ENCODE measurements at places on chromosomes 1 and 21.

GRCh38 chr1:65525266-65526048, 105.0 kb downstream of the LEPR start:
- DNase-seq, result no peak

DNA sequence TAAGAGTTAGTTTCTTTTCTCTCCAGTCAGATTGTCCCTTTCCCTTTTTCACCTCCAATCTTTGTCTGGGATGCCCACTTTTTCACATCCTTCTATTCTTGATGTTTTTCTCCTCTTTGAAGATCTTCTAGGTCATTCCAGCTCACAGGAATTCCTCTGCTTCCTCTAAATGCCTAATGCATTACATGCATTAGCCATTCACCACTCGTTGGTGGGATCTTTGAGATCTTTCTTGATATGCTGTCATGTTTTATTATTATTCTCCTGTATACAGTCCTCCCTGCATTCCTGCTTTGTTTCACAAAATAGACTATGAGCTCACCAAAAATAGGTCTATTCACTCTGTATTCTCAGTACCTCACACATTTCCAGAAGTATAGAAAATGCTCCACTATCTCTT, 129.0 kb downstream of the LYPLAL1 start:
- DNase-seq, result no peak

- DNase-seq, result no peak
Observed at GRCh38 chr1:180026556-180026955, 71.9 kb downstream of the CEP350 start.

DNA sequence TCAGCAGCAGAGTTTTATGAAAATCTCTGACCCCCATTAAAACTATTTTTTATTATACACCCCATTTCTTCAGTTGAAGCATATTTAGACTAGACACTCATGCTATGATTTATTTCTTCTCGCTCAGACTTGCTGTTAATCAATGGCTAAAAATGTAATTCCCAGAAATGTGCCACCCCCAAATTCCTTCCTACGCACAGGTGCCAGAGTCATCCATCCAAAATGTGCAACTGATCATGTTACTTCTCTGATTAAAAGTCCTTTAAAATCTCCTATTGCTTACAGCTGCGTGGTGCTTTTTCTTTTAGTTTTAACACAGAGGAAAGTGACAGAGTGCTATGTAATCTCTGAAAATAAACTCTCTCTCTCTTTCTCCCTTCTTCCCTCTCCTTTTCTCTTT, 954.4 kb downstream of the NCAM2 start:
- DNase-seq, result no peak

GRCh38 chr1:225845571-225846259, 35.8 kb downstream of the EPHX1 start:
- peak; percentile 36 for DNase-seq

GRCh38 chr1:12275370-12275769, 45.5 kb downstream of the VPS13D start:
- peak; percentile 23 for DNase-seq

DNA sequence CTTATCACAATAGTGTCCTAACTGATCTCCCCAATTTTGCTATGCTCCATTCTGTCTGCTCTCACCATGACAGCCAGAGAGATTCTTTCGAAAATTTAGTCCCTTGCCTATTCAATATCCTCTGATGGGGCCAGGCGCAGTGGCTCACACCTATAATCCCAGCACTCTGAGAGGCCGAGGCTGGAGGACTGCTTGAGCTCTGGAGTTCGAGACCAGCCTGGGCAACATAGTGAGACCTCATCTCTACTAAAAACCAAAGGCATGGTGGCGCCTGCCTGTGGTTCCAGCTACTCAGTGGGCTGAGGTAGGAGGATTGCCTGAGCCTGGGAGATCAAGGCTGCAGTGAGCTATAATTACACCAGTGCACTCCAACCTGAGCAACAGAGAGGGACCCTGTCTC, 16.1 kb upstream of the PDZK1IP1 start:
- DNase-seq, result no peak

GRCh38 chr1:221892301-221892830, 150.5 kb upstream of the DUSP10 start:
- no peak for DNase-seq

DNA sequence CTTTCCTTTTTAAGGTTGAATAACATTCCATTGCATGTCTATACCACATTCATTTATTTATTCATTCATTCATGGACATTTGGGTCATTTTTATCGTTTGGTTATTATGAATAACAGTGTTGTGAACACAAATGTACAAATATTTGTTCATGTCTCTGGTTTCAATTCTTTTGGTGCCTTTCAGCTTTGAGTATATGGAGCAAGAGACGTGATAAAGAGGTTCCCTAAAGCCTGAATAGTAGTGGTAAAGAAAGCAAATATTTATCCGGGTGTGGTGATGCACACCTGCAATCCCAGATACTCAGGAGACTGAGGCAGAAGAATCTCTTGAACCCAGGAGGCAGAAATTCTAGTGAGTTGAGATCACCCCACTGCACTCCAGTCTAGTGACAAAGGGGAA, 5.3 kb upstream of the RLF start:
- DNase-seq, result no peak

GRCh38 chr1:83693427-83694126, 305.4 kb downstream of the TTLL7 start:
- DNase-seq, result no peak

DNA sequence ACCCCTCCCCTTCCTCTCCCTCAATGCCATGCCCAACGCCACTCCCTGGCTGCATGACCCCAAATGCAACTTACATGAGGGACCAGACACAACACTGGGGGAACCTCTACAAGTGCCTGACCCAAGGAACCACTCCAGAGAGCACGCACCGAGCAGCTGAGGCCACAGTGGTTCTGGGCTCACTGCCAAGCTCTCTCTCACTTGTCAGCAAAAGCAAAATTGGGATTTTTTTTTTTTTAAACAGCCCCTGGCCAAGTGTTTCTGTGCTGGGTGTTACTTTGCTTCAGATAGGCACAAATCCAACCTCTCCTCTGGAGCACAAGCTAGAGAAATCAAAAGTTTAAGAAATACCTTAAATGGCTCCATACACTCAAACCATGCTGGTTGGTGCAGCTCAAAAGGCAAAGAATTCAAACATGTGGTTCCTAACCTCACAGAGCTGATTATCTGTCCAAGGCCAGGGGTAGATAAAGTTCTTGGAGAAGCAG, 363.0 kb downstream of the SETD4 start:
- DNase-seq, result no peak

GRCh38 chr1:229224308-229224707, 46.6 kb upstream of the RAB4A start:
- DNase-seq, result no peak
